Stimulated activated naive CD4-positive, alpha-beta T cell (primary cell): ENCODE measurements at places on chromosomes 1 and 21.
A peak's percentile ranks its signal among the peaks of the same experiment; 100 is the strongest.

- DNase-seq, result no peak
These were observed 346.0 kb downstream of the LMX1A start for GRCh38 chr1:165010418-165011070.

GRCh38 chr1:116501125-116501869 lies 69.5 kb downstream of the CD58 start:
- DNase-seq, result no peak

DNA sequence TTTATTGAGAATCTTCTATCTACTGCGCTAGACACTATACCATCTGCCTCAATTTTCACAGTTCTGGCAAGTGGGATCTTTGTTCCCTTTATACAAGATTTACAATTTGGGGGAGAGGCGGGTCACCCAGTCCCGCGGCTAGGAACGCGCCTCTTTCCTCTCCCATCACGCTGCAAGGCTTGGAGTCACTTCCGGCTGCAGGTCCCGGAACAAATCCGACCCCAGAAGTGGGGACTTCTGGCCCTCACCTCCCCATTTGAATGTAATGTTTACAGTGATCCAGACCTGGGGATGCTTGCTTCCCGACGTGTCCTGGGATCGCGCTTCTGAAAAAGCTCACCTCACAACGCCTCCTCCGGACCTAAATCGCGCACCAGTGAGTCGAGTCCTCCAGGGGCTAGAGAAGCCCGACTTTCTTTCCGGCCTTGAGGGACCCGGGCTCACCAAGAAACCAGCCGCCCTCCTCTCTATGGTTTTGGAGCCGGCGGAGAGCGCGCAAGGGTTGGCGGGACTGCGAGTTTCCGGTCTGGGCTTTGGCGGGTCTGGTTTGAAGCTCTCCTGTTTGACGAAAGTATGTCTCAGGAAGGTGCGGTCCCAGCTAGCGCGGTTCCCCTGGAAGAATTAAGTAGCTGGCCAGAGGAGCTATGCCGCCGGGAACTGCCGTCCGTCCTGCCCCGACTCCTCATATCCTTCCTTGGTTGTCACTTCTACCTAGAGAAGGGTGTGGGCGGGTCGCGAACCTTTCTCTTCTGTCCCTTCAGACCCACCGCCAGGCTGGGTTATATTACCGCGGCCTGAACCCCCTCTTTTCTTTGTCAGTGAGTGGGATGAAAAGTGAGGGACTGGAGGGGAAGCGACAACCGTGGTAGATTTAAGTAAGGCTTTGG lies at the start of gene METTL18:
Gene METTL18, minus strand, starts transcription at position 378 of the 887 bp plus-strand sequence. CDS start 1,212 bp downstream, outside the sequence.
- peak; percentile 74 for DNase-seq

DNA sequence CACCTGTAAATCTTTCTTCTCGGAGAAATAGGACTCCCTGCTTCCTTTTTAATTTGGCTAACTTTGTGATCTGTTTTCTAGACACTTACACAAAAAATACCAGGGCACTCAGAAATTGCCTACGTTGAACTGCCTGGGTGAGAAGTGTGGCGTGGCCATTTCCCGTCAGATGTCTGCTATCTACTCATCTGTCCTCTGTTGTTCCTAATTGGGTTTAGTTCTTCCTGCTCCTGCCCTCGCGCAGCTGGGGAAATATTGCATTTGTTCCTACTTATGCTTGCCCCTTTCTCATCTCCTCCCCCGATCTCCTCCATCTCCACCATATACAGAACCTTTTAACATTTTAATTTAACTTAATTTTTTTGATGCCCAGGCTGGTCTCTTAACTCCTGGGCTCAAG lies 55.1 kb downstream of the CD58 start:
- no peak for DNase-seq

DNA sequence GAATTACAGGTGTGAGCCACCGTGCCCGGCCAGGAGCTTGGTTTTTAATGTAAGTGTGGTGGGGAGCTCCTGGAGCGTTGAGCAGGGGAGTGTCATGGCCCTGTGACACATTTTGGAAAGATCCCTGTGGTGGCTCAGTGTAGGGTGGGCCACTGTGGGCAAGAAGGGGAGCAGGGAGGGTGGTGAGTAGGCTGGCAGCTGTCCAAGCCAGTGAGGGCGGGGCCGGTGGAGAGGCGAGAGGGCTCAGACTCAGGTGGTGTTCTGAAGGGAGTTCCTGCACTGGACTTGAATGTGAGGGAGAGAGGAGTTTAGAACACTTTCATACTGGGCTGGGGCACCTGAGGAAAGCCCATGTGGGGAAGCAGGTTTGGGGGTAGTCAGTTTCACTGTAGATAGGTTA lies 3.1 kb upstream of the EVA1B start:
- no peak for DNase-seq

DNA sequence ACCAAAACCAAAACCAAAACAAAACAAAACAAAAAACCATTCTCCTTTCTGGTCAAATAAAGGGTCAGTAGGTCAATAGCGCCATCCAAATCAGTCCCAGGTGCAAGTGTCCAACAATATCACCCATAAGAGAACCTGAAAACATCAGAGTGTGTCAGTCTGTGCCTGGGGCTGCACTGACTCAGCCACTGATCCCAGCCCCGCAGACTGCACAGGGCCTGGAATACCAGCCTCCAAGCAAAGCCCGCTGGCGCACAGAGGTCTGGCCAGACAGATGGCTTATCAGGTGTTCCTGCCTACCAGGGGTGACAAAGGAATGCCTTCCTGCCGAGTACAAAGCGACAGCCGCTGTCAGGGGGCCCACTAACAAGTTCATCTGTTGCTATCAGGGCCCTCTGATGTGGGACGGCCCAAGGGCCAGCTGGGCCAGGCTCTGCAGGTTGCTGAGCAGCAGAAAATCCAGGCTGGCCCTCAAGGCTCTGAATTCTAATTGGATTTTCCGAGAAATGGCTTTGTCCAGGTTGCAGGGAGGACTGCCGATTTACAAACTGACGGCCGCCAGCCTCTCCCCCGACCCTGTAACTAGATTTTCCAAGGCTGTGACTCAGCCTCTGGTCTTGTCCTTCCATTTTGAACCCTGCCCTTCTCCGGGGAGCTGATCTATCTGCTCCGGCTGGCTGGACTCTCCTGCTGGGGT lies 13.7 kb upstream of the TMEM51 start:
- no peak for DNase-seq

DNA sequence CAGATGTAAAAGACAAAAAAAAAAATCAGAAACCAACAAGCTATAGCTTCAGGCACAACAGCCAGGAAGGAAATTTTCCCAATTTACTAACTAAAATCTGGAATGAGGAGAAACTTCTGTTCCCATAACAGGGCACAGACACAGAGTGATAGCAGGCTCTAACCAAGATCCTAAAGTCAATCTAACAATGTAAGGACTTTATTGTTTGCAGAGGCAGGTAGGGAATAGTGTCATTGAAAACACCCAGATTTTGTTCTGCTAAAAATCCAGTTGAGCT lies 166.6 kb upstream of the ATP1B1 start:
- DNase-seq, result no peak

GRCh38 chr1:66175098-66175497 lies 358.9 kb upstream of the SGIP1 start:
- no peak for DNase-seq

DNA sequence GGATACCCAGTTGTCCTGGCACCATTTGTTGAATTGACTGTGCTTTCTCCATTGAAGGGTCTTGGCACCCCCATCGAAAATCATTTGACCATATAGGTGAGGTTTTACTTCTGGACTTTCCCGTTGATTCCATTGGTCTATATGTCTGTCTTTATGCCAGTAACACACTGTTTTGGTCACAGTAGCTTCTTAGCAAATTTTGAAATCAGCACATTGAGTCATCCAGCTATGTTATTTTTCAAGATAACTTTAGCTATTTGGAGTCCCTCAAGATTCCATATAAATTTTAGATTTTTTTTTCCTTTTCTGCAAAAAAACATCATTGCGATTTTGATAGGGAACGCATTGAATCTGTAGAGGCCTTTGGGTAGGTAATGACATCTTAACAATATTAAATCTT lies 235.6 kb downstream of the SMYD3 start:
- DNase-seq, result no peak
